ENCODE measurements at places on chromosomes 2 and 18.

- no peaks in the 10 kb centered on the region for H3K27me3 ChIP-seq
- H3K4me3 ChIP-seq: no peak overlapping the region
- no peak overlapping the region for H3K27ac ChIP-seq
- no peaks in the 10 kb centered on the region for H3K4me1 ChIP-seq
Measured at GRCh38 chr2:53622141-53622540, 145.5 kb upstream of the CHAC2 start.

DNA sequence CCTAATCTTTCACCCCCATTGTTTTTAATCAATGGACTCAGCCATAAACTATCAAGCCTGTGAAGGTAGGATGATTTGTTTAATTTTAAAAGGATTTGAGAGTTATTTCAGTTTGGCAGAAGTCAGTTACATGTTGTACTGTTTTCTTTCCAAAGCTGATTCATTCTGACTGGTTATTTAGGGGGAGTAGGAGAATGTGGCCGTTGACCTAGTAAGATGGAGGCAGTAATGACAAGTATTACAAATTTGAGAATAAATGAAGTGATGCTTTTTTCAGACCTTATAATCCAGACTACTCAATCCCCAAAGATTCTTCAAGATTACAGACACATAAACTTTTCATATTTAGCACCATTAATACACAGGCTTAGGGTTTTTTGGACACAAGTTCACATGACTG lies 4.3 kb downstream of the EPHA4 start:
- H3K27me3 ChIP-seq: no peaks in the 10 kb centered on the region
- H3K27ac ChIP-seq: no peak overlapping the region
- H3K36me3 ChIP-seq: no peaks in the 10 kb centered on the region
- H3K4me1 ChIP-seq: peaks cover 4% of the 10 kb centered on the region

- no peak overlapping the region for H3K4me3 ChIP-seq
- H3K36me3 ChIP-seq: no peaks in the 10 kb centered on the region
- no peak overlapping the region for H3K27ac ChIP-seq
- no peak for DNase-seq
- H3K4me1 ChIP-seq: no peaks in the 10 kb centered on the region
Measured at GRCh38 chr2:134073023-134073422, 180.8 kb upstream of the MGAT5 start.

DNA sequence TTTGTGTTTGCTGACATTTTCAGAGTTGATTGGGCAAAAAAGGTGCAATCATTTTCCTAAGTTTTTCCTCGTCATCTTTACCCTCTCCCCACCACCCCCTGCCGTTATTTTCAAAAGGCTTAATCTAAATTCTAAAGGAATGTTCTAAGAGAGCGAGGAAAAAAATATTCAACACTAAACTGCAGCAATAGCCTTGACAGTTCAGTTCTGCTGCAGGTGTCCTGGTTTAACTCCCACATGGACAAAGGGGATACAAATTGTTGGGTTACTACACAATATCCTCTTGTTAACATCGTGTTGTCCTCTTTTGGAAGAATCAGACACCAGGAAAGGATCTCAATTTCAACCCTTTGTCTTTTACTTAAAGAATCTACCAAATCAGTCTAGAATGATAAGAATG lies 696.5 kb downstream of the NRXN1 start:
- H3K27me3 ChIP-seq: no peaks in the 10 kb centered on the region
- H3K36me3 ChIP-seq: no peaks in the 10 kb centered on the region
- no peak overlapping the region for H3K4me3 ChIP-seq
- H3K4me1 ChIP-seq: no peaks in the 10 kb centered on the region

GRCh38 chr2:23268467-23269263 lies 116.3 kb upstream of the KLHL29 start:
- no peaks in the 10 kb centered on the region for H3K27me3 ChIP-seq
- no peak for DNase-seq
- H3K4me3 ChIP-seq: no peak overlapping the region
- no peaks in the 10 kb centered on the region for H3K4me1 ChIP-seq
- no peak overlapping the region for H3K27ac ChIP-seq

DNA sequence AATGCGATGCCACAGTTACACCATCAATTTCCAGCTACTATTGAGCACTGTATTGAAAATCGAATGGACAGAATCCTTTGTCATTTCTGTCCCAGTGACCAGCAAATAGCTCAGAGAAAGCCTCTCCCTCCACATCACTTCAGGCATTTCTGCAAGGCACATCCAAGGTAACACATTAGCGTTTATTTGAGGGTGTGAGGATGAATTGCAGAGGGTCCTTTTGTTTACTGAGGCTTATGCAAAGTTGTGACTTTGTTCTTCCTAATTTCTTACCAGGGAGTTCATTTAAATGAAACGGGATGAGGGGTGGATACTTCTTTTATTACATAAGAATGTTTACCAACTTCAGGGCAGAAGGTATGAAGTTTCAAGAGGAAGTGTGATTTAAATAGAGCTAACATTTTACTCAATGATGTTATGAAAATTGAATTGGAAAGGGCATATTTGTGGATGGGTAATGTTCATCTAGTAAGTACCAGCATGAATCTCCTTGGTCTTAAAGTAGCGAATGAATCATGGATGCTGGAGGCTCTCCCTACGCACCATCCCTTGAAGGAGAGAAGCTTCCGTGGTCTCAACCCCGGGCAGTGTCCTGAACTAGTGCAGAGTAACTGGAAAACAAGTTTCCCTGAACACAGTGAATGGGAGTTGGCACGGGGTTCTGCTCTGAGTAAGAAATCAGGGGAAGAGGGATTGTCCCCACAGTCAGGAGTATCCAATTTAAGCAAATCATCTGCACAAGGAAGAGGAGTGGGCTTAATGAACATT lies 756.5 kb downstream of the GALR1 start:
- no peaks in the 10 kb centered on the region for H3K4me1 ChIP-seq
- no peak for DNase-seq
- H3K27ac ChIP-seq: no peak overlapping the region
- H3K4me3 ChIP-seq: no peak overlapping the region
